ENCODE measurements at places on chromosomes 5 and 9.
A peak's percentile ranks its signal among the peaks of the same experiment; 100 is the strongest.

- DNase-seq: peak; percentile 34
These were observed 710 bp upstream of the PIP5KL1 start for GRCh38 chr9:127931092-127931881.

GRCh38 chr9:131469951-131470350, 32.8 kb upstream of the POMT1 start:
- DNase-seq: no peak

GRCh38 chr9:107999890-108000289, 510.3 kb upstream of the KLF4 start:
- DNase-seq: no peak

DNA sequence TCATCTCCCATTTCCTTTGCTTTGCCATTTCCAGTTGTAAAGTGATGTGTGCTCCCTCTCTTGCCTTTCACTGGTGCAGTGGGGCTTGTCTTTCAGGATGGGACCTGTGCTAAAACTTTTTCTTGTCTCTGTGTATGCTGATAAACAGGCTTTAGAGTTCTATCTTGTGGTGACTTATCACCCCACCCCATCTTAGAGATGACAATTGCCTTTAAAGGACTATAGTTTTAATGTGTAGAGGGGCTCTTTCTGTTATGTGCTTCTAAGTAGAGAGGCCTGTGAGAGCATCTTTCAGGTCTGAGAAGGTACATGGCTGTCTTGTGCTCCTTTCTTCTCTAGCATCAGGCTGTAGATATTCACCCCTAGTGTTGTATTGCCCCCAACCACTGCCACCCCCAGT, 21.9 kb downstream of the MAN2A1 start:
- no peak for DNase-seq

GRCh38 chr5:157116483-157116954, 7.7 kb upstream of the HAVCR2 start:
- no peak for DNase-seq

DNA sequence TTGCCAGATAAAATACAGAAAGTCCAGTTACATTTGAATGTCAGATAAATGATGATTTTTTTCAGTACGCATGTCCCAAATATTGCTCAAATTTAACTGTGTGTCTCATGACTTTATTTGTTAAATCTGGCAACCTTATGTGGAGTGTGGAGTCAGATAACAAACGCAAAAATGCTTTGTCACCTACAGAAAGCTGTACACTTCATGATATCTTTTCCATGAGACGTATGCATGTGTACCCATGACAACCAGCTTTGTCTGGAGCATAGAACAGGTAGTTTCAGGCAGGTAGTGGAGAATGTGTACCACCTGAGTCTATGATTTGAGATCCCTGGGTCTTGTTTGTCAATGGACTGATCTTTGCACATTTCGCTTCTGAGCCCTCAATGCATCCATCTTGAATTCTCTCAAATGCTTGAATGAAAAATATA, 105.5 kb upstream of the CPEB4 start:
- no peak for DNase-seq

DNA sequence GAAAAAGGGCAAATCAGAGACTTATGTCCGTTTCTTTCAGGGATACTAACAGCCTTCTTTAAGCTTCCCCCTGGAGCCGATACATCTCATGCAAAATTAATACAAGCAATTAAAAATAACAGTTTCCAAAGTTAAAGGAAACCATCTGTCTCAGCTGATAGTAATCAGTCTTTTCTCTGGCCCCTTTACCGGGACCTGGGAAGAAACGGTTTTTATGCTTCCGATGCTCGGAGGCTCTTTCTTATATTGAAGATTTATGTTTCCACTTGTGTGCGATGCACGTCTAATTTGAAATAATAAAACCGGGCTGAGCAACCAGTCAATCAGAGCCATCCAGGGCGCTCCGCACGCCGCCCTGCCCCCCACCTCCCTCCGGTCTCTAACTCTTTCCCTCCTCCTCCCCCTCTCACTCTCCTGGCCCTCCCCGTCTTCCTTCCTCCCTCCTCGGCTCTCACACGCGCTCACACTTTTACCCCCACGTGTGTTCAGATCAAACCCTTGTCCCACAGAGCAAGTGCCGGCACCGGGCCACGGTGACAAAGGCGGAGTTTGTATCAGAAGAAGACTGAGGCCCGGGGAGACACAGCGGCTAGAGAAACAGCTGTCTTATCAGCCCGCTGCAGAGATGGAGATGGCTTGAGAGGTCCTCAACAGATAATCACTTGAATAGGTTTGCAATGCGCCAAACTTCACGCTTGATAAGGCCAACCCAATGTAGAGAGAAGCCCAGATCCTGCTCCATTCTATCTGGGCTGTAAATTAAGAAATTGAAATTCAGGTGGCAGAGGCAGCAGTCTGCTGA, 5.1 kb upstream of the ELAVL2 start:
- DNase-seq: no peak

GRCh38 chr9:92100237-92100911, 14.8 kb downstream of the SPTLC1 start:
- DNase-seq: no peak

DNA sequence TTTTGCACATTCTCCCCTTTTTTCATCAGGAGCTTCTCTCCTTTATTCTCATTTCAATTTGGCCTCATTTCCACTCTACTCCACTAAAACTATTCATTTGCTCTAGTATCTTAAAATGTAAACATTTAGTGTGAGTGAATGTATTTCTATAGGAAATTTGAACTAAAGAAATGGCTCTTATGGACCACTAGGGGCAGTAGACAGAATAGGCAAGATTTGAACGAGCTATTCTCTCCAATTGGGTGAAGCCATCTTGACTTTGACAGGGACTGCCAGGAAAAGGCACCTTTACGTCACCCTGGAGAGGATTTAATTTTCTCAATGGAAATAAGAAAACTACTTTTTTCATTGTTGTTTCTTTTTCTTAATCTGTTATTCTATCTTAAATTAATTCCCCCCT, 666.3 kb downstream of the DNAH5 start:
- DNase-seq: no peak

DNA sequence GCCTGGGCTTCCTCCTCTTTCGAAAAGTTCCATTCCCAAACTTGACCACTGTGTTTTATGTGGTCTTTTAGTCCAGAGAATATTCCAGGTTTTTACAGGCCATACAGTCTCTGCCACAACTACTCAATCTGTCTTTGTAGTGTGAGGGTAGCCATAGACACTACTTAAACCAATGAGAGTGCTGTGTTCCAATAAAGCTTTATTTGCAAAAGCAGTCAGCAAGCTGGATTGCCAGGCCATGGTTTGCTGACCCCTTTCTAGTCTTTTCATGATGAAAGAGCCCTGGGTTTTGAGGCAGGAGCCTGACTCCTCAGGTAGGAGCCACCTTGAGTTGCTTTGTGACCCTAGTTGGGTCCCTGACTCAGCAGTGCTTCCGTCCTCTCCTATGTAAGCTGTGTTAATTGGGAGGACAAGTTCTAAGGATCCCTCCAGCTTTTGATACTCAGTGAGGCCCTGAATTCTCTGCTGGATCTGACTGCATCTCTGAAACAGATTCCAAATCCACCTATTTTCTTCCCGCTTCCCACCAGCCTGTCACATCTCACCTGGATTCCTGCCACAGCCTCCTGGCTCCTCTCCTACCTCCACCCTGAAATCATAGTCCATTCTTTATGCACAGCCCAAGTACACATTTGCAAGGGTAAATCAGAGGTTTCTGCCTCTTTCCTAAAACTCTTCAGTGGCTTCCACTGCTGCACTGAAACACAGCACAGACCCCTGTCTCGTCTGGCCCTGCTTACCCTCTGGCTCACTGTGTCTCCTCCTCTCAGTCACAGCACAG, 13.5 kb downstream of the GALNT10 start:
- DNase-seq: no peak

DNA sequence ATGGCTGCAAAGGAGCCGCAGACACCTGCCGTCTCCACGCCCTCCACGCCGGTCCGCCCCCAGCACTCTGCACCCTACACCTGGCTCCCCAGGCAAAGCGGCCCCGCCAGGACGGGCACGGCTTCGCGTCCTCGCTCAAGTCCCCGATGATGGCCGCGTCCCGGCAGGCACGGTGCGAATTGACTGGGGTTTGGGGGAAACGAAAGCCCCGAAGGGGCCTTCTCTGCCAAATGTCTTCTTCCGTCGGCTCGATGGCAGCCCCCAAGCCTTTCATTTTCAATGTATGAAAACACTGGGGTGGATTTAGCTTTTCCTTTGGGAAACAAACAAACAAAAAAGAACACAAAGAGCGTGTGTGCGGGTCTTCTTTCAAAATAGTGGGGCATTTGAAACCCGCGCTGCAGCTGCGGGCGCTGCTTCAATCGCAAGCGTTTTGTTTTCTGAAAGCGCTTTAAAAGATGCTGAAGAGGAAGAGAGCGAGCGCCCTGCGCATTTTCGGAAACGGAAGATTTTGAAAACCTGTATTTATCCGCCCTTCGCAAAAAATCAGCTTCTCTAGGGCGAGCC, 160.0 kb downstream of the RMI1 start:
- no peak for DNase-seq

DNA sequence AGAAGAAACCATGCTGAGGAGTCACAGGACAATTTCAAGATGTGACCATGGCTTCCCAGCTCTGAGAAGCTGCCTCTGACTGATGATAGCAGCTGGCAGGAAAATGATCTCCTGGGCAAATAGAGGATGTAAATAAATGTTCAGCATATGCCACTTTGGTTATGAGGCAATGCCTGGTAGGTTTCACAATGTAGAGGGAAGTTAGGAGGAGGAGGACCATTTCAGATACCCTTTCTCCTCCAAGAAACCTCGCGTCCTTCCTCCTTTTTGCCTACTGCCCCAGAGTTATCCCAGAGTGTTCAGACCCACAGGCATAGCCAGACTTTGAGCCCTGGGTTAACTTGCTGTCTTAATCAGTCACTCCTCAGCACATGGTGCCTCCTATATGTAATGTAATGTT, 541.6 kb upstream of the DAP start:
- DNase-seq: no peak

GRCh38 chr5:122145906-122146305, 16.6 kb downstream of the ZNF474 start:
- DNase-seq: no peak

DNA sequence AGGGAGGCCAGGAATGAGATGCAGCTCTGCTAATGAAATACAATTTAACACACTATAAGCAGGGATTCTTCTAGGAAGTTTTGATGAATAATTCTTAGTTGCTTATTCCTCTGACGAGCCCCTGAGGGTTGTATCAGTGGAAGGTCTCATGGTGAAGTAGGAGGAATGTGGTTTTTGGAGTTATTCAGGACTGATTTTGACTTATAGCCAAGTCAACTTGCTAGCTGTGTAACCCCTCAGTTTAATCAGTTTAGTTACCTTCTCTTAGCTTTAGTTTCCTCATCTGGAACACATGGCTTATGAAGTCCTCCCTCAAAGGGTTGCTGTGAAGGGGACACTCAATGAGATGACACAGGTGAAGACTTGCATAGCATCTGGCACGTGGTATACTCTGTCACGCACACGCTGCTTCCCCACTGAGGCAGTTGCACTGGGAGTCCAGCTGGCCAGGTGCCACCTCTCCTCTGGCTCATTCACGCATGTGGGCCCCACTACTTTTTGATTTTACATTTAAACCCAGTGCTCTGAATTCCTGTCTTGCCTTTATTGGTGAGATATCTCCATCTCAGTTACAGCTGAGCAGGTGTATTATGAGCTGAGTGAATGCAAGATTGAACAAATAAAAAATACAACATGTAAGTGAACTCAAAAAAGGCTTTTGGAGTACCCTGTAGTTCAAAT, 415.0 kb downstream of the ARHGEF28 start:
- no peak for DNase-seq

DNA sequence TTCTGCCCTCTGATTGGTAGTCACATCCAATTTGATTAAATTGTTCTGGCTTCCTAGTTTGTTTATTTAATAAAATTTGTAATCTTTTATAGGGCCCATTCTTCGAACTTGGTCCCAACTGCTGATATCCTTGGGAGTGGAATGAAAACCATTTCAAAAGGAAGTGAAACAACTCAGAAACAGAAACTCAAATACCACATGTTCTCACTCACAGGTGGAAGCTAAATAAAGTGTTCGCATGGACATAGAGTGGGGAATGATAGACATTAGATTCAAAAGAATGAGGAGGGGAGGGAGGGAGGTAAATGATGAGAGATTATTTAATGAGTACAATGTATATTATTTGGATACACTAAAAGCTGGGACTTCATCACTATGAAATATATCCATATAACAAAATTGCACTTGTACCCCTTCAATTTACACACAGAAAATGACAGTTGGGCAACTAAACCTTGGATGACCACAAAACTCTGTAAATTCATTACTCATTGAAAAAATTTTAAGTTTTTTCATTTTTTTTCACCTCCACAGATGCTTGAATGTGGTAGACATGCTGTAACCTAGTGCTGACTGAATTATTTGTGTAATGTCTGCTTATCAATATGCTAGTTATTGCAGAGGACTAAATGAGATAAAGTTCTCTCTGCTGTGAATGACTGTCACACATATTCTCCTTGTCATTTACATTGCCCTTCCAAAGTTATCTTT, 16.0 kb downstream of the ATP10B start:
- DNase-seq: no peak

DNA sequence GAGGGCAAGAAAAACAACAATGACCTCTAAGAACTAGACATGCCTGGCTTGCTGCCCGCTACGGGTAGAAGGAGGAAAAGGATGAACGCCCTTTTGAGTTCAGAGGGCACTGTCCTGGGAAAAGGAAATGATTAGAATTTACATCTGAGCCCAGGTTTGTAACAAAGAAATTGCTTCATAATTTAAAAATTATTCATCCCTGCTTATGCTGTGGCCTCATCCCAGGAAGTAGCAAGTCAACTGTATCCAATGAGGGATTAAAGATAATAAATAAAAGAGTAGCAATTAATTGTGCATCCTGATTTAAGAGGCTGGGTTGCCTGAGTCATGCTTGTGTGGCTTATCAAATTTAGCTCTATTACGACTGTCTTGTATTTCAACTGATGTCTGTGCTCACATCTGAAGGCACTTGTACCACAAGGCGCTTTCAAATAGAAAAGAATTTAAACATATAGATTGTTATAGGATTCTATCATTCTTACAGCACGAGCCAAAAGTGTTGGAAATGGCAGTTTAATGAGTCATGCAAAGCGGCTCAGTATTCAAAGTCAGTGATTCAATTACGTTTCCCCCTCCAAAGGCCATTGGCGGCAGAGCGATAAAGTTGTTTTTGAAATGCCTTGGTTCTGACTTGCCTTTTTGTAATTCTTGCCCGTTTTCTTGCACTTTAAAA, 40.0 kb upstream of the DMRT1 start:
- DNase-seq: no peak

GRCh38 chr9:1273859-1274258, 223.7 kb downstream of the DMRT2 start:
- DNase-seq: no peak

DNA sequence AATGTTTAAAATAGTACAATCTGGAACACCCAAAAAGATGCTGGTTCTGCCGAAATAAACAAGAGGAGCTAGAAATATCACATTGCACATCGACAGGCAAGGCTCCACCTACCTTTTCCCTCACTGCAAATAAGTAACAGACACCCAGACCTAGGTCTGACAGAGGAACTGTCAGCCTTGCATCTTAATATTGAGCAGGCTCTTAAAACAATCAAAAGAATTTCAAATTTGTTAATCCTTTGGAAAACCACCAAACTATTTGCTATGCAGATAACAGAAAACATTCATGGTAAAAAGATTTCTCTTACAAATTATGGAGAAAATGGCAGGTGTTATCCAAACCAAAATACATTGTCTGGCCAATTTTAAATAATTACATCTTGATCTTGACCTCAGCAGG, 71.3 kb downstream of the FRMD3 start:
- DNase-seq: no peak
